NCI-H446 (cell line): ENCODE measurements at places on chromosomes 3 and 15.

- no peak for DNase-seq
Observed at GRCh38 chr3:126419151-126419703, 24.5 kb downstream of the CFAP100 start.

DNA sequence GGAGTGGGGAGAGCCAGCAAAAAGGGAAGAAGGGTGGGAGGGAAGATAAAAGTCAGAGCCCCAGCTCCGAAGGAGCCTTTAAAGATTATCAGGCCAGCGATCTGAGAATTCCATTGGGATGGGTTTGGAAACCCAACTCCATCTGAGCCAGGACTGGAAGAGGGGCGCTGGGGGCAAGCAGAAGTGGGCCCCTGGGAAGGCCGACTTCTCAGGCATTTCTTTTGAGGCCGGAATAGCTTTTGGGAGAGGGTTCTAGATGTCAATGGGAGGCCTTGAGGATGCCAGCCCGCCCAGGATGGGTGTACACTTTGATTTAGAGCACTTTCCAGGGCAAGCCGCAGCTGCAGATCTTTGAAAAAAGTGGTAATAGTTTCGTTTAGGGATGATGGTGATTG, 6.6 kb upstream of the SOX2 start:
- DNase-seq, result no peak

GRCh38 chr3:98584547-98584946, 8.9 kb downstream of the CPOX start:
- no peak for DNase-seq

GRCh38 chr15:64552281-64552948, 92.0 kb downstream of the ZNF609 start:
- DNase-seq, result no peak

DNA sequence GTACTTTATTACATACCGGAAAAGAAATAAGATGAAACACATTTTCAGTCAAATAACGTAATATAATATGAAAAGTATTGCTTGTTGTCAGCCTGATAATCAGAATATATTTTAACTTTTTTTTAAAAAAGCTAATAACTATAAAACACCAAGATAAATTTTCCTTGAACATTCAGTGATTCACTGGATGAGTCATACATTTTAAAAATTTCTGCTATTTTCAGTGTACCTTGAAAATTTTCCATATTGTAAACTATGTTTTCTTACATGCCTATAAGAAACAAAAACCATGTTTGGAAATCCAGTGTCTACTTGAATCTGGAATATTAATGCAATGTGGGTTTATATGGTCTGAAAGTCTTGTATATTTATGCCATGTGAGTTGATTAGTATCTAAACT, 36.3 kb upstream of the MEIS2 start:
- DNase-seq, result no peak

DNA sequence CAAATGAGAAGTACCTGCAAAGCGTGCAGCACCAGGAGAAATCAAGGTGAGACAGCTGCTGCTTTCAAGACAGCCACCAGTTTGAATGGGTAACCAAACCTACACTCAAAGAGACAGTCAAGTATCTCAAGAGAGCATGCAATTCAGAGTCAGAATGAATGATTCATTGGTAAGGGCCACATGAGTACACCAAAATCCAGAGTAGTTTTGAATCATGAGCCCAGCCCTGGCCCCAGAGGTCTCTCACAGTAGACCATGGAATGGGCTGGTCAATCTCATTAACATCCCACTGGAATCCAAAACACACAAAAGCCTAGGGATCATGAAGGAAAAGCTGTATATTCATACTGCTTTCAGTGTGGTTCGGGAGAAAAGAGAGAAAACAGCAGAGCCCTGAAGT, 242.8 kb downstream of the TBL1XR1 start:
- no peak for DNase-seq

GRCh38 chr15:19973718-19974117, 567.9 kb downstream of the GOLGA6L6 start:
- DNase-seq, result no peak

- DNase-seq, result no peak
Observed at GRCh38 chr3:168707900-168708299, 612.2 kb upstream of the GOLIM4 start.

DNA sequence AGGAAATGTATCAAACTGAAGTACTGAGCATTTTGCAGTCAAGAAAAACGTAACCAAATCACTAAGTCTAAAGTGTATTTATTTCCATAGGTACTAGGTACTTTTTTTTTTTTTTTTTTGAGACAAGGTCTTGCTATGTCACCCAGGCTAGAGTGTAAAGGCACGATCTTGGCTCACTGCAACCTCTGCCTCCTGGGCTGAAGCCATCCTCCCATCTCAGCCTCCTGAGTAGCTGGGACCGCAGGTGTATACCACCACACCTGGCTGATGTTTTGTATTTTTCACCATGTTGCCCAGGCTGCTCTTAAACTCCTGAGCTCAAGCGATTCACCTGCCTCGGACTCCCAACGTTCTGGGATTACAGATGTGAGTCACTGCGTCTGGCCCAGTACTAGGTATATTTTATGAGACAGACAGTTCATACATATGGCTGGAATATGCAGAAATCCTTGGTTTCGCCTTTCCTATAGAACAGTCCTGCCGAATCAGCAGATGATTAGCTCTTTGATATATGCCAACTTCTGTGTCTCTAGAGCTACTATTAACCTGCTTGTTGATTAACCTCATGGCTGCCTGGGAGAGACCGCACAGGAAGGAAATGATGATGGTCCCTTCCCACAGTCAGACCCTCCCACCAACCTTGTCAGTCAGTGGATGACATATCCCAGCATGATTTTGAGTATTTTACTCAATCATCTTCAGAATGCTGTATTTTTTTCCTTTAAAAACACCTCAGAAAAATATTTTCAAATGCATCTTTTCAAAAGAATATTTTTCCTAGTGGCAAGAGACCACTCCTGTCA, 32.3 kb downstream of the TMOD3 start:
- no peak for DNase-seq

DNA sequence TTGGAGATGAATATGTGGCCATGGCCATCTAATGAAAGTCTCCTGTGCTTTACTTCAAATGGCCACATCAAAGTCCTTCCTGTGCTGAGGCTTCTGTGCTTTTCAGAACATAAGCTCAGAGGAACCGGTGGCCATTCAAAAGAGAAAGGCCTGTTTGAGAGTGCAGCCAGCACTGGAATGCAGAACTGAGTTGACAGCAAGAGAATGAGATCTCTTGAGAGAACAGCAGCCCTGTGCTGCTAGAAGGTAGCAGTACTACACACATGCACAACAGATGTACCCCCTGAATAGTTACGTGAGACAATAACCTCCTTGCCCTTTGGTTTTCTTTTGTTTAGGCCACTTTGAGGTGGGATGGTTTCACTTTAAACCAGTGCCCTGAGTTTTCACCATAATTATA, 292.5 kb downstream of the PTPRG start:
- DNase-seq, result no peak
